Stimulated activated CD8-positive, alpha-beta memory T cell treated with anti-CD3 and anti-CD28 coated beads, Interleukin-12 subunit alpha, Interleukin-12 subunit beta, amount 100 ng/mL, for 1 hour (primary cell): ENCODE measurements at places on chromosomes 5 and 9.

- DNase-seq = no peak
Observed at GRCh38 chr5:31553863-31554262, 21.8 kb downstream of the C5orf22 start.

GRCh38 chr5:164728733-164729132 is 1223.3 kb downstream of the MAT2B start:
- DNase-seq = no peak

GRCh38 chr5:178211095-178212048 is 7.0 kb downstream of the HNRNPAB start:
- no peak for DNase-seq

GRCh38 chr5:160366230-160366629 is 4.2 kb downstream of the C1QTNF2 start:
- no peak for DNase-seq

- no peak for DNase-seq
Observed at GRCh38 chr5:30050056-30050815, 1143.2 kb upstream of the CDH6 start.

DNA sequence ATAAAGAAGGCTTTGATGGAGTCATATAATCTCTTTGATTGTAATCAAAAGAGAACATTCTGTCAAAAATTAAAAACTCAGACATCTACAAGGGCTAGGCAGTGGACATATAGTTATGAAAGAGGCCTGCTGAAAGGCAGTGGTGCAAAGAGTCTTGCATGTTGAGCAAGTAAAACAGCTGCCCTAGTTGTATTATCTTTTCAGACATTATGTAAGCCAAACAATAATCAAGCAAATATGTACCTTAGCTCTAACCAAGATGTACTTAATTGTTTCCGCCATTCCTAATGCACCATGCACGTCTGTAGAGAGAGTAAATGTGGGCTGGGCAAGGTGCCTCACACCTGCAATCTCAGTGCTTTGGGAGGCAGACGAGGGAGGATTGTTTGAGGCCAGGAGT is 14.3 kb downstream of the GAPT start:
- DNase-seq = no peak

- no peak for DNase-seq
Observed at GRCh38 chr9:109574061-109574882, 76.2 kb upstream of the PTPN3 start.

DNA sequence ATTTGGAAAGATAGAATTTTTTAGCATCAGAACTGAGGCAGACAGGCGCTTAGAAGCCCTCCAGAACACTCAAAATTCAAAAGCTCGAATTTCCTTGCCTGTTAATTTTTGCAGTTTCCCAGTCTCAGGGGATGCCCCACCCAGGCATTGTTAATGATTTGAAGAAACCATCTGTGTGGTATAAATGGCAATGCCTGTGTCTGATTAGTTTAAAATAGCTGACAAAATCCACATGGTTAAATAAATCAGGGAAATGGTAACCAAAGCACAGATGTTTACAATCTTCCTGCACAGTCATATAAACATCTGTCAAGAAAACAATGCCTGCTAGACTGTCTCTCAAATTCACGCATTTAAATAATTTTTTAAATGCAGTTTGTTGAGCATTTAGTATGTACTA is 185.2 kb upstream of the RGMB start:
- no peak for DNase-seq

DNA sequence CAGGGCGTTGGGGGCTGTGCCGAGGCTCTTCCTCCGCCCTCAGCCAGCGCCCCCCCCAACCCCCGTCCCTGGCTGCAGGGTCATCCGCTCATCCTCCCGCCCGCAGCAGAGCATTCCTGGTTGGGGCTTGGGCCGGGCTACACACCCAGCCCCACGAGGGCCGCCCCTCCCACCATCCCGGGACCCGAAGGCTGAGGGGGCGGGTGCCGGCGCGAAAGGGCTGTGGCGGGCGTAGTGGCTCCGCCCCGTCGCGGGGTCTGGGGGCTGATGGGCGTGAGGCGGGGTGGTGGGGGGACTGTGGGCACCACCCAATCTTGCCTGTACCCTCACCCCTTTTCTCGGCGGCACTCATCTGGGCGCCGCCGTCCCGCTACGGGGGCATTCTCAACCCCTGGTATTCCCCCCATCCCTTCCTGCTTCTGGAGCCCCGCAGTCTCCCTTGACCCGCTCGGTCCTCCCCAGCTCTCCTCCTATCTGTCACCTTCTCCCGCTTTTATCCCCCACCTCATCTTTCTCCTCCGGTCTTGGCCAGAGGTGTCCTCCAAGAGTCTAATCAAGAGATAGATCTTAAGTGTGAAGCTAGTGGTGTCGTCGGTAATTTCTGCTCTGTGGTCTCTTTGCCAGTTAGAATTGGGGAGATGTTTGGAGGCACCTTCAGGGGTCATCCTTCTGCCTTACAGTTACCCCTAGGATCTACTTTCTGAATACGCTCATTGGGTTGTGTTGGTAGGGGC is 1.6 kb downstream of the FER start:
- DNase-seq = no peak

DNA sequence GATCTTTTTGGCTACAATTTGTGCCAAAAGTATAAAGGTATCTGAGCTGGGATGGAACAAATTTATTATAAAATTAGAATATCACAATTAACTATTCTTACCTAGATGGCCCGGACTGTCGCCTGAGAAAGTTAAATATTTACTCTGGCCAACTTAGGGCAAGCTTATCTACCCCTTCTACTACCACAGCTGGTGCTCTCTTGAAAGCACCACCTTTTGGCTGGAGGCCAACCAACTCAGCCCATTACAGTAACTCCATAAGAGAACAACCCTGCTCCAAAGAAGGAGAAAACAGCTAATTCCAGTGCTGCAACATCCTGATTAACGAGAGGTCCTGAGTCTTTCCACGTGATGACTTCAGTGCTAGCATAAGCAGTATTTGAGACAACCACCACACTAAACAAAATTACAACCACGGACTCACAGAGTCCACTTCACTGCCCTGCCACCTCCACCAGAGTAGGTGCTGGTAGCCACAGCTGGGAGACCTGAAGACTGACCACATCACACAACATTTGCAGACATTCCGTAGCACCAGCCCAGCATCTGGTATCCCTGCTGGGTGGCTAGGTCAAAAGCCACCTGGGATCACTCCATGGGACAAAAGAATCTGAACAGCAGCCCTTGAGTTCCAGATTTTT is 43.2 kb downstream of the RGMB start:
- no peak for DNase-seq

DNA sequence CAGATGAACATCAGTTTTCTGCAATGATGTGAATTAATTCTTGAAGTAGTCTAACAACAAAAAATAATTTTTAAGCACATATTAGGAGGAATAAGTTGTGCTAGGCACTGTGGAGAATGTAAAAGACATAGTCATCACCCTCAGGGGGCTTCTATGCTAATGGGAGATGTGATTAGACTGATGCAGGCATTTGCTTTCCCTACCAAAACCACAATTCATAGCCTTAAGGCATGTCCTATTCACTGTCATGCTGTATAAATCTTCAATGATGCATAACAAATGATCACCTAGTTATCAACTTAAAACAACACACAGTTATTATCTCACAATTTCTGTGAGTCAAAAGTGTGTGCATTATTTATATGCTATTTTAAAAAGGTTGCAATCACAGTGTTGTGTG is 422.6 kb downstream of the MAN2A1 start:
- no peak for DNase-seq

DNA sequence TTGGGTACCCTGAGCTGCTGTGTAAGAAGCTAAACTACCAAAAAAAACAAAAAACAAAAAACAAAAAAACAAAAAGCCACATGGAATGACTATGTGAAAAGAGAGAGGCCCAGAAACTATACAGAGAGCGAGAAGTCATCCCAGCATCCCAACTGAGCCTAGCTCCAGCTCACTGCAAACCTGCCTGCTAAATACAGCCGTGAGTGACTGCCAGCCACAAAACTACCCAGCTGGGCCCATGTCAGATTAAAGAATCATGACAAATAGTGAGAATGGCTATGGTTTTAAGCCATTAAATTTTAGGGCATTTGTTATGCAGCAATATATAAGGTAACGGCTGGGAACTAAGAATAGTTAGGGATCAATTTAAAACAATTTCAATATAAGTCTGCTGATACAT is 335.1 kb upstream of the PDE4D start:
- no peak for DNase-seq

DNA sequence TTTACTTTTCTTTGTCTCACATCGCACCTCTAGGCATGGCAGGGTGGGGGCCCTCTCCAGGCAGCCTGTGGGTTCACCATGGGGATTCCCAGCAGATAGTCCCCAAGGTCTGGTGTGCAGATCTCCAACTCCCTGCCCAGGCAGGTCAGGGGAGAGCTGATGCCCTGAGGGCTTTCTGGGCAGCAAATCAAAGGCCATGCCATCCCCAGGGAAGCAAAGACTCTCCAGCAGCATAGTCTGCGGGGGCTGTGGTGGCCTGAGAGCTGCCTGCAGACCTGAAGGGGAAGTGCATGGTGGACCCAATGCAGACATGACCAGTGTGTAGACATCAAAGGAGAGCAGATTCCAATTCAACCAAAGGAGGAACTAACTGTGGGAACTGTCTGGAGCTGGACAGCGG is 7.7 kb downstream of the NEURL1B start:
- DNase-seq = no peak

- DNase-seq = no peak
Observed at GRCh38 chr5:111704452-111705085, 52.4 kb downstream of the NREP start.

DNA sequence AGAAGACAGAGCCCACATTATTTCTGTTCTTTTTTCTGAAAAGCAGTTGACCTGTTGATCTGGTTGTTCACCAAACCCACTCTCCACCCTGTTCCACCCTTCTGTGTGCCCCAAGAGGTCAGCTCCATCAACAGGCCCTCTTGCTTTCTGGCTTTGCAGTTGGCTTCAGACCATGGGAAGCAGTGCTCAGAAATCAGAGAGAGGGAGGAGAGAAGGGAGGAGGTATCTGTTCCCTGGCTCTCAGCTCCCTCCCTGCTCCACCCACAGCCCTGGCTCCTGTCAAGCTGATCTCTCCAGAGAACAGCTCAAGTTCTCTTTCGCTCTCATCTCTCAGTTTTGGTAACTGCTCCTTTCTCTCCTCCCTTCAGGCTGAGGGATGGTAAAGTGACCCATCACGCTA is 144.2 kb upstream of the RAI14 start:
- no peak for DNase-seq

- DNase-seq = no peak
Observed at GRCh38 chr5:117262572-117263131, 688.0 kb upstream of the SEMA6A start.

DNA sequence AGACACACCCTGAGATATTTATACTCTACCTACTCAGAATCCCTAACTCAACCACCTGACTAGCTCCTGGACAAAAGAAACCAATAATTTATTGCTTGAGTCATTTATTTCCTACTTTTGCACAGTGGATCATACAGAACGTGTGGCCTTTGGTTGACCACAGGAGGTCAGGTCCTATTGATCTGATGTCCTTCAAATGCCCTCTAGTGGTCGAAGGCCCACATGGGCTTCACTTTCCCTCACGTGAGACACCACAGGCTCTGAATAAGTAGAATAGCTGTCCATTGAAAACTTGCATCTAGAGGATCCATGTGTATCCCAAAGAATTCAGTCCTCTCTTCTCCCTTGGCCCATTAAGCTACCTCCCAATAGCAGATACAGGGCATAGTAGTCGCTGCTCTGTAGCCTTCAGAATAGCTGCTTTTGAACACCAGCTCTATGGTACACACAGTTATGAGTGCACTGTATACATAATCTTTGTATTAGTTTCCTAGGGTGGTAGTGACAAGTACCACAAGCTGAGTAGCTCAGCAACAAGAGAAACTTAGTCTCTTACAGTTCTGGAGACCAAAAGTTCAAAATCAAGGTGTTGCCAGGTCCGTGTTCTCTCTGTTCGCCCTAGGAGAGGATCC is 177.6 kb upstream of the SMARCA2 start:
- DNase-seq = no peak

- DNase-seq = no peak
Observed at GRCh38 chr5:159601216-159601615, 270.9 kb upstream of the IL12B start.

DNA sequence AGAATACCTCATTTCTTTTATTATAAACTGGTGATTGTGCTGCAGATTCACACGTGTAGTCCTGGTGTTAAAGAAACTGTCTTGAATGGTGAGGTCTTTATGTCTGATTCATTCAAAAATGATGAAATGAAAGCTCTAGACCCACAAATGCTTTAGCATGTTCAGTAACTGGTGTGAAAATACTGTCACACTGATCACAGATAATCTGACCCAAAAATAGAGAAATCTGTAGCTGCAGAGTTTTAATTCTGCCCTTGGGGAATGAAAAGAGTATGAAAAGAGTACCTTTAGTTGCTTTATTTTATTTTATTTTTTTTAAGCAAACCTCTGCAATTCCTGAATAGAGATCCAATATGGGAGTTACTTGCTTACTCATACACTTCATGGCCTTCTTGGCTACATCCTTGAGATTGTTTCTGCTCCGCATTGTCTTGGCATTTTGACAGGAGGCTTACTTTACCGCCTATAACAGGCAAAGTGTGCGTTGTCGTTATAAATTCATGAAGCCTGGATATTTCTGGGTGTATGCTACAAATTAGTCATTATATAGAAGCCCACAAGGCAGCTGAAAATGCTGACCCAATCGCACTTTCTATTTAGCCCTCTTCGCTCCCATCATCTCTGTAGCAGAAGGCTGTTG is 2.7 kb downstream of the RGMB start:
- DNase-seq = no peak

- no peak for DNase-seq
Observed at GRCh38 chr9:103839197-103839596, 254.9 kb upstream of the SMC2 start.

DNA sequence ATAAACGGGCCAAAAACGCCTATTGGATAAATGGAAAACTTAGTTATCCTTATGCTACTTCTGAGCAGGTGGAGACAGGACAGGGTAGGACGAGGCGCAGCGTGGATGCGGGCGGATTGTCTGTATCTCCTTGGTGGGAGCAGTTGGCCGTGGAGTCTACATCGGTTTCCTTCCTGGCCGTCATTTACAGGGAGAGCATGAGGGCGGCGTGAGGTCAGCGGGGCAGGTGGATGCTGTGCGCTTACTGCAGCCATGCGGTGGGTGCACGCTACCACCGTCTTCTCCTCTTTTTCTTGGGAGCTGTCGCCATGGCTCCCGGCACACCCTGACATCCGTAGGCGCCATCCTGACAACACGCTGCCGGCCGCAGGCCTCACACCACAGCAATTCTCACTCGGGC is 121.3 kb downstream of the ADAMTS2 start:
- DNase-seq = no peak

DNA sequence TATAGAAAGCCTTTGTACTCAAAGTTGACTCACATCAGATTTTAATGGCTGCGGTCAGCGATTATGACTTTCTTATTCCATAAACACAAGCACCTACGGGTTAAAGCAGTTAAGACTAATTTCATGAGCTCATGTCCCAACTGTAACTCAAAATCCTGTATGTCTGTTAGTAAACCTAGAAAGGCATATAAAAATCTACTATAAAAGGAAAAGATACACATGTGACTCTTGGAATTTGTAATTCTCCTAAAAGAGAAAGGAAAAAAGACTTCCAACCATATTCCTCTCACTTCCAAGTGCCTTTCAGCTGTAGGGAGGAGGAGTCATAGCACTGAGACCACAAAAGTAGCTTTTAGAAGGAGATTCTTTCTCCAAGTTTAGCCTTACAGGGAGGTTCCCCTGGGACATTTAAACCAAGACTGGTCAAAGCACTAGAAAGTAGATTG is 129.1 kb downstream of the EBF1 start:
- DNase-seq = no peak

GRCh38 chr9:29969856-29970647 is 2396.8 kb upstream of the C9orf72 start:
- DNase-seq = no peak
